ENCODE measurements at places on chromosomes 3 and 15.

DNA sequence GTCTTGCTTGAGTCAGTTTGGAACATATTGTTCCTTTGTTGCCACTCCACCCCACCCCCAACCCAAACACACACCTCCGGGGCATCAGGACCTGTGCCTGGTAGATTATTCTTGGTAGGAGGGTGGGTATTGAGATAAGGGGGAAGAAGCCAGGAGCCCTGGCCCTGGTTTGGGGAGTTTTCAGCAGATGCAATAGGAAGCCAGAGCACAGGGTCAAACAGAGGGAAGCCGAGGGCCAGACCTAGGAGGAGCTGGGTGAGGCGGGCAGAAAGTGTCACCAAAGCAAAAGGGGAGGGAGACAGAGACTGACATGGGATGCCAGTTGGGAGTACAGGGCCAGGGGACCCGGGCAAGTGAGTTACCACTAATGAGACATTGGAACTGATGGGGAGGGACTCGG is 163.1 kb downstream of the RPLP1 start:
- no peak for DNase-seq

GRCh38 chr15:70826634-70827033 is 27.3 kb downstream of the LARP6 start:
- no peak for DNase-seq

GRCh38 chr3:100864471-100865250 is 128.6 kb downstream of the ABI3BP start:
- DNase-seq: no peak

GRCh38 chr15:57541805-57542504 is 49.7 kb upstream of the MYZAP start:
- DNase-seq: no peak

- no peak for DNase-seq
Measured at GRCh38 chr3:154168998-154169795, 48.0 kb downstream of the ARHGEF26 start.

- DNase-seq: no peak
Measured at GRCh38 chr3:71649757-71650156, 66.2 kb upstream of the FOXP1 start.

GRCh38 chr3:149657321-149657925 is 402 bp downstream of the WWTR1 start:
- peak; percentile 50 for DNase-seq

DNA sequence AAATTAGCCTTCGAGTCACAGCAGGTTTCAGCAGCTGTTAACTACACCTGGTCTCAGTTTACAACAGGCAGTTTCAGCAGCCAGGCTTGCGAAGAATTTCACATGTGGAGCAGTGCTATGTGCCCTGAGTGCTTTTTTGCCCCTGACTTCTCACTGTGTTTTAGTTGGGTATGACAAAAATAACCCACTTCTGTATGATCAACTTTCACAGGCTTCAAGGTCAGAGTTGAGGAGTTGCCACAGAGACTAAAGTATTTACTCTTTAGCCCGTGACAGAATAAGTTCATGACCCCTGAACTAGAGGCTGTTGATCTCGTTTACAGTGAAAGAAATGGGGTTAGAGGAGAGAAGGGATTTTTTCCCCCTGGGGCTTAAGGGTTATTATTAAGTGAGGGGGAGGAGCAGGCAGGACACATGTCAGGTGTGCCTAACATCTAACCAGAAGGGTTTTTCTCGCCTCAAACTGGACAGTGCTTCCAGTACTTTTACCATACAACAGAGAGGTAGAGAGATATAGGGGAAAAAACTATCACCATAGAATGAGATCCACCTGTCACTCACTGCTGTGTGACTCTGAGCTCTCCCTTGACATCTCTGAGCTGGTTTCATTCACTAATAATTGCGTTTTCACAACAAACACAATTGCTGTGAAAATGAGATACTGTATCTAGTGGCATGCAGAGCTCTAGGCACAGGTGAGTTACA is 14.0 kb upstream of the TOPBP1 start:
- DNase-seq: no peak

DNA sequence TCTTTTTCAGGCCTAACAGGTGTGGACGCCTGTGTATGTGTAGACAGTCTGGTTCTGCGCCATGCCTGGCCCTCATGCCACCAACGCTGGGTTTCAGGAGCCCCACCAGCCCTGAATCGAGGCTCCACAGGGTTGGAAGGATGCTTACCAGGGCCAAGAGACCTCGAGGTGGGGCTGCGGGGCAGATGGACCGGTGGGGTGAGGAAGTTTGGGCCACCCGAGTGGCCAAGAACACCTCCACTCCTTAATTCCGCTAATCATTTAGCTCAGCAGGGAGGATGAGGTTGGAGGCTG is 6.0 kb upstream of the ONECUT1 start:
- DNase-seq: no peak

DNA sequence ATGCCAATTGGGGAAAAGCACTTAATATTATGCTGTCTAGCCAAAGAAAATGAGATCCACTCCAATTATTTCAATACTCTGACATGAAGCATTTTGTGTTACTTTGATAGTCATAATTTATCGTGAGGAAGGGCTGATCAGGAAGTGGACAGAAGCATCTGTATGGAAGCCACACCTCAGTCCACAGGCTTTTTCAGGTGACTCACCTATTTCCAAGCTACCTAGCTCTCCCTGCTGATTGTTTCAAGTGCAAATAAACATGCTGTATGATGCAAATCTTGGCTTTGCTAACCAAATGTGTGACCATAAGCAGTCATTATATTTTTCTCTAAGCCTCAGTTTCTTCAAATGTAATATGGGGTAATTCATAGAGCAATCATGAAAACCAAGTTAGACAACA is 30.8 kb upstream of the CPB1 start:
- DNase-seq: peak; percentile 23

DNA sequence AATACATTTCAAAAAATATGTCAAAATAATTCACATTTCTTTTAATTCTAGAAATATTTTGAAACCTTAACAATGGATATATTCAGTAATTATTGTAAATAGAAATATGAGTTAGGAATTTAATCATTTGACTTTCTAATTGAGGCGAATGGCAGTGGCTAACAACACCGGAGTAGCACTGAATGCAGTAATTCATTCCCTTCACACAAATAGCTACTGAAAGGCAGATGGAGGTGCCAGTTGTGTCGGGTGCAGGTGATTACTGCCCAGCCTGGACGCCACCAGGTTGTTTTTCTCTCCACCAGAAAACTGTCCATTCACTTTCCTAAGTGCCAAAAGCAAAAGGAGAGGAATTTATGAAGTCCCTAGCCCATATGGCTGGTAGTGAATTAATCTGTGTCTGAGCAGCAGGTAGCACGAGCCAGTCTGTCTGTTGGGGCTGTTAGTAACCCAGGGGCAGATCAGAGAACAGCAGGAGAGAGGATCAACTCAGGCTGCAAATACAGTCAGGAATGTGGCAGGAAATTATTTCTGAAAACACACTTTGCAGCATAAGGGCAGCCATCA is 79.3 kb upstream of the GMNC start:
- DNase-seq: no peak

DNA sequence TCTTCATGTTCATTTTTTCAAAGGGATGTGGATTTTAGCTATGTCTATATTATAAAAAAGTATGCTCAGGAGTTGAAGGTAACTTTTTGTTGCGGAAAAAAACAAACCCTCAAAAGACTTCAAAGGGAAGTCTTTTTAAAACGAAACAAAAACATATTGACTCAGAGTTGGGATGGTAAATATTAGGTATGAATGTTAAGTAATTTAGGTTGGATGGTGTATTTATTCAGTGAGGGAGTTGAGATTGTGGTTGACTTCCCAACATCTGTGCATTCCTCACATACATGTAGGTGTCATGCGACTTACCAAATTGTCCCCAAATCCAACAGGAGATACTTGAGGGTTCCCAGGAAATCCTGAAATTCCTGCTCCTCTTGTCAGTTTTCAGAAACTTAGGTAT is 32.7 kb upstream of the PLSCR5 start:
- DNase-seq: no peak

DNA sequence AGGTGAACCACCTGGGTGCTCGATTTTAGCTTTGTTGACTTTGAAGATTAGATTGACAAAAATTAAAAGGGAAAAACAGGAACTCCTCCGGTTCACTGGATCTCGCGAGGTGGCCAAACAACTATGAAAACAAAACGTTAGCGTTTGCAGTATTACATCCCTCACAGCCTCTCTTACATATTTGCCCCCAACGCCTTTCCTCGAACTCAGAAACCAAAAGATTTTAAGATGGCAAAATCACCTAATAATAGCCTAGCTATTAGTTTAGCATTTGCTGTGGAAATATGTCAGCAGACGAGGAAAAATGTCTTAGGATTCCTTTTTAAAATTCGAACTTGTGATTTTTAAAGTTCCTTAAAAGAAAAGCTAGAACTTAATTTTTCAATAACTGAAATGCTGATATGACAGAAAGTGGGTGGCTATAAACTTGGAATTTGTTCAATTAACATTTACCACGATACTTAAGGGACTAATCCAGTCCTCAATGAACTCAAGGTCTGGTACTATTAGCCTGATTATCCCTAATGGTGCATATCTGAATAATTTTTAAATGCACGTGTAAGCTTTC is 491 bp upstream of the SENP7 start:
- DNase-seq: peak; percentile 36

DNA sequence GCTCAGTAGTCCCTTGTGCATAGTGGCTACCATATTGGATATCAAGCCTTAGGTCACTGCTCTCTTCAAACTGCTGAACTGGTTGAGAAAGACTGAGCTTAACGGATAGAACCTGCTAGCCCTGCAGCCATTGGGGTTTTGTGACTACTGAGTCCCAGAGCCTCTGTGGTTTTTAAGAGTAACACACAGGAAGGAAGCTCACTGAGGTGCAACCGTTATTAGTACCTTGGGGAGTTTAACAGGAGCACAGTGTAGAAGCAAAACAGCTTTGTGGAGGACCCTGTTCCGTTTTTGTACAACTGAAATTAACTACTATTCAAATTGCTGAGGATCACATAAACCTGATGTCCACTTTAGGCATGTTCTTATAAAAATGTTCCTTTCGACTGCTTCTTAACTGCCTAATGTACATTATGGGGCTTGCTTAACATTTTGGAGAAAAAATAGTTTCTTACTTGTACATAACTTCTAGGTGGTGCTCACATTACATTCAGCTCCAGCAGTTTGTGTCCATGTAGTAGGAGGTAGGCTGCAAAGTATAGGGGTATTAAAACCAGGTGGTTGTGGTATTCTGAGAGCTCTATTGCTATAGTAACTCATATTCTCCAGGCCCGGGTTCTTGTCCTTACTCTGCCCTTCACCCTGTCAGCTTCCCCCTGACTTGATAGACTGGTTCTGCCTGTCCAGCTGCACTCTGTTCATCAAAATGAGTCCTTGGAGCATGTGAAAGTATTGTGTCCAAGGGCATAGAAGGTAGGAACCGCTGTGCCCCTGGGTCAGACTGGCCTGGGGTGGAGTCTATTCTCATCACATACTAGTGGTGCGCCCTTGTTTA is 17.3 kb downstream of the PXK start:
- no peak for DNase-seq

DNA sequence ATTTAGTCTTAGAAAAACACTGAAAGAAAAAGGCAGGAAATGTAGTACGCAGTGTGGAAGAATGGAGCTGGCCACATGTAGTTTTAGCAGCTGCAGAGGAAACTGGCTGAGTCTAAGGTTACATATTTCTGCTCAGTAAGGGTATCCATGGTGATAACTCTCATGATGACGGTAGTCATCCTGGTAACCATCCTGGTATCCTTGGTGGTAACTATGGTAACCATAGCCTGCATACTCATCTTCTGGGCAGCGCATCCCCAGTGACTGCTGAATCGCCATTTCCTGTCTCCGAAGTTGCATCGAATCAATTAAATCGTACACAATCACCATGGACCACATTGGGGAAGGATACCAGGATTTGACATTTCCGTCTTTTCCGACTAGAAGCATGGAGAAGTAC is 35.7 kb downstream of the CCDC80 start:
- DNase-seq: peak; percentile 57

GRCh38 chr3:169460035-169460434 is 203.5 kb downstream of the MECOM start:
- DNase-seq: no peak

- no peak for DNase-seq
Measured at GRCh38 chr3:126927401-126927750, 55.5 kb upstream of the PLXNA1 start.

DNA sequence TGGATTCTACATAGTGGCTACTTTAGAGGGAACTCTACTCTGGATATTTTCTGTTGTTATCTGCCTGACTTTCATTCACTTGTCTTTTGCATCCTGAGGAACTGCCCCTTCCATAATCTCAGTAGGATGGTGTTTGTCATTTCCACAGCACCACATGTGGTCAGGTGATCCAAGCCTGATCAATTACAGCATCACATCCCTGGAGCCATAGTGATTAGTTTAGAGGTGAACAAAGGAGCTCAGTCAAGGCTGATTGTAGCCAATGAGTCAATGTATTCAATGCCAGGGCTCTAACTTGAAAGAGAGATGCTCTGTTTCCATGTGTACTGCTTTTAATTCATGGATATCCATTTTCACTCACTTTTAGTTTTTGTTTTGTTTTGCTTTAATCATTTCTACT is 478.7 kb upstream of the ADAMTS9 start:
- no peak for DNase-seq

GRCh38 chr3:123449997-123450604 is 1.2 kb upstream of the ADCY5 start:
- DNase-seq: no peak

- DNase-seq: no peak
Measured at GRCh38 chr3:194866236-194866635, 180.6 kb downstream of the FAM43A start.

- no peak for DNase-seq
Measured at GRCh38 chr3:173109143-173109542, 31.9 kb downstream of the SPATA16 start.

GRCh38 chr3:17144665-17144993 is 259.9 kb downstream of the PLCL2 start:
- DNase-seq: no peak

DNA sequence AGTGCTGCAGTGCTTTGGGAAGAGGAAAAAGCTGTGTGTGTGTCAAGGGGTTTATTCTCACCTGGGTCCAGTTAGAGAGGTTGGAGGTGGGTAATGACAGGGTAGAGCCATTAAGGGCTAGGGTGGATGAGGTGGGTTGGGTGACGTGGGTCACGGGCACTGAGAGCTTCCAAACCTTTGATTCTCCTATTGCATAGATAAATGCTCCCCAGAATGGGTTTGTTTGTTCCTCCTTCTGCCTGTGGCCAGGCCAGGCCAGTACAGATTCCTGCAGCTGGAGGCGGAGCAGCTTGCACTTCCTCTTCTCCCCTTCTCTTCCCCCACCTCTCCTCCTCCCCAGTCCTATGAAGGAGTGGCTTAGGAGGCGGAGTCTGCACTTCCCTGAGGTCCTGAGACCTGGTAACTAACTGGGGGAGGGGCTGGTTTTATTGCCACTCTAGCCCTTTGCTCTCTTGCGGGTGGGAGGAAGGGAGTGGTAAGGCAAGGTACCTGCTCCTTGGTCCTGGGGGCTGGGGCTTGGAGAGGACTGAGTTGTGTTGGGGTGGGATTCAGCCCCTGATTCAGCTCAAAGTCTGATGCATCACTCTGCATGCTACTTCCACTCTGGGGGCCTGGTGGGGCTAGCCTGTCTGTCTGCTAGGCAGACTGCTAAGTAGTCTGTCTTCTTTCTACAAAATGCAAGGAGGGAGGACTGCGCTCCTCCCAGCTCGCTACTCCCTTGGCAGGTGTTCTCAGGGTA is 3.5 kb downstream of the SPINT1 start:
- DNase-seq: peak; percentile 76

GRCh38 chr15:49887659-49888322 is 231.2 kb downstream of the ATP8B4 start:
- no peak for DNase-seq

Data from NCI-H2029 (cell line).